Naive B cell (primary cell): ENCODE measurements at places on chromosomes 5 and 9.

- no peaks in the 10 kb centered on the region for H3K4me1 ChIP-seq
- H3K27ac ChIP-seq = no peak overlapping the region
- no peak overlapping the region for H3K4me3 ChIP-seq
- DNase-seq = no peak
- no peaks in the 10 kb centered on the region for H3K27me3 ChIP-seq
Observed at GRCh38 chr9:84897362-84898094, 228.0 kb downstream of the NTRK2 start.

GRCh38 chr5:1909346-1909985 lies 26.7 kb upstream of the IRX4 start:
- no peaks in the 10 kb centered on the region for H3K36me3 ChIP-seq
- no peak for DNase-seq
- H3K4me3 ChIP-seq = no peak overlapping the region
- no peak overlapping the region for H3K27ac ChIP-seq
- H3K4me1 ChIP-seq = no peaks in the 10 kb centered on the region

DNA sequence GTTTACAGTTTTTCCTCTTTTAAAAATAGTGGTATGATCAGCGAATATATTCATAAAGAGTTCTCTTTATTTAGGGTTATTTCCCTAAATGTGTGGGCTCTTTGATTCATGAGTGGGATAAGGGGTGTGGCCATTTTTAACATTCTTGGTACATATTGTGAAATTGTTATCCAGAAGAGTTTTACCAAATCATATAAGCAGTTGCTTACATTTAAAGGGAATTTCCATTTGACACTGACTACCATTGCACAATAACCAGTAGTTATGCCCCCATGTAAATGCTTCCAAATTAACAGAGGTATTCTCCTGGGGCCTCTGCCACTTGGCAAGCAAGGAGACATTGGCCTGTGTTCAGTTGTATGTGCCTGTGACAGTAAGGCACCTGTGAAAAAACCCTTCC lies 27.2 kb downstream of the SLC25A48 start:
- H3K4me1 ChIP-seq = no peaks in the 10 kb centered on the region
- H3K36me3 ChIP-seq = no peaks in the 10 kb centered on the region
- peaks cover 9% of the 10 kb centered on the region for H3K27me3 ChIP-seq
- no peak for DNase-seq

DNA sequence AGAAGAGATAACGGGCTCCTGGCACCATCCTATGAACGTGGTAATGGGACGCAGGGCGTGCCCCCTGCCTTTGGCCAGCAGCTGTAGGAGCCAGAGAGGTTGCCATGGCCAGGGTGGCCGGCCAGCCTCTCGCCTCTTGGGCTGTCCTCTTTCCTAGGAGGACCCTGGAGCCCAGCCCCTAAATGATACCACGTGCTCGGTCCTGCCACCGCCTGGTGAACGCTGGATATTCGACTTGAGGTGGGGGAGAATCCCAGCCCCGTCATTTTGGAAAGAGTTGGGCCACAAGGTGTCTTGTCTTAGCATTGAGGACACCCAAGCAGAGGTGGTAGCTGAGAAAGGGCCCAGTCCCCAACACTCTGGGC lies 391 bp upstream of the NRG2 start:
- H3K4me3 ChIP-seq = peak overlapping the region; percentile 80
- H3K27ac ChIP-seq = no peak overlapping the region
- H3K36me3 ChIP-seq = no peaks in the 10 kb centered on the region
- peaks cover 19% of the 10 kb centered on the region for H3K4me1 ChIP-seq
- H3K27me3 ChIP-seq = peaks cover 55% of the 10 kb centered on the region
- DNase-seq = no peak

DNA sequence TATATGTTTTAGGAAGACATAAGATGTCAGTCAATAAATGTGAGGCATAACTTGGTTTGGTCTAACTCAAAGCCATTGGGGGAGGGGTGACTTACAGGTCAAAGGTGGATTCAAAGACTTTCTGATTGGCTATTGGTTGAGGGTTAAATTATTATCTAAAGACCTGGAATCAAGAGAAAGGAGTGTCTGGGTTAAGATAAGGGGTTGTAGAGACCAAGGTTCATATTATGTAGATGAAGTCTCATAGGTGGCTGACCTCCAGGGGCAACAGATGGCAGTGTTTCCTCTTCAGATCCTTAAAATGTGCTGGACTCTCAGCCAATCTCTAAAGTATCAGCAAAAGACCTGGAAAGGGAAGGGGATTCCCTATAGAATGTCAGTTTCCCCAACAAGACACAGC lies 51.3 kb upstream of the MINAR2 start:
- no peak for DNase-seq
- H3K27ac ChIP-seq = no peak overlapping the region
- no peaks in the 10 kb centered on the region for H3K27me3 ChIP-seq
- H3K4me3 ChIP-seq = no peak overlapping the region

GRCh38 chr9:14434158-14434504 lies 120.2 kb upstream of the NFIB start:
- no peak overlapping the region for H3K4me3 ChIP-seq
- H3K27ac ChIP-seq = no peak overlapping the region
- no peaks in the 10 kb centered on the region for H3K4me1 ChIP-seq
- no peaks in the 10 kb centered on the region for H3K36me3 ChIP-seq
- H3K27me3 ChIP-seq = peaks cover 30% of the 10 kb centered on the region

- no peak for DNase-seq
- H3K4me1 ChIP-seq = no peaks in the 10 kb centered on the region
- no peaks in the 10 kb centered on the region for H3K27me3 ChIP-seq
- no peaks in the 10 kb centered on the region for H3K36me3 ChIP-seq
- H3K4me3 ChIP-seq = no peak overlapping the region
- no peak overlapping the region for H3K27ac ChIP-seq
Observed at GRCh38 chr9:79447762-79448161, 124.0 kb upstream of the TLE4 start.

- H3K27me3 ChIP-seq = no peaks in the 10 kb centered on the region
- no peaks in the 10 kb centered on the region for H3K36me3 ChIP-seq
- H3K4me1 ChIP-seq = peaks cover 26% of the 10 kb centered on the region
- no peak overlapping the region for H3K4me3 ChIP-seq
- no peak overlapping the region for H3K27ac ChIP-seq
Observed at GRCh38 chr9:125908136-125908535, 161.0 kb downstream of the PBX3 start.

GRCh38 chr5:39340506-39340905 lies 23.8 kb downstream of the C9 start:
- no peak overlapping the region for H3K4me3 ChIP-seq
- H3K27ac ChIP-seq = no peak overlapping the region
- H3K36me3 ChIP-seq = peaks cover 5% of the 10 kb centered on the region
- H3K27me3 ChIP-seq = peaks cover 9% of the 10 kb centered on the region
- no peak for DNase-seq
- H3K4me1 ChIP-seq = no peaks in the 10 kb centered on the region

GRCh38 chr9:125746774-125747052 lies 460 bp upstream of the PBX3 start:
- H3K36me3 ChIP-seq = no peaks in the 10 kb centered on the region
- peaks cover 12% of the 10 kb centered on the region for H3K4me1 ChIP-seq
- DNase-seq = no peak
- no peak overlapping the region for H3K27ac ChIP-seq
- peak overlapping the region; percentile 93 for H3K4me3 ChIP-seq
- H3K27me3 ChIP-seq = no peaks in the 10 kb centered on the region

DNA sequence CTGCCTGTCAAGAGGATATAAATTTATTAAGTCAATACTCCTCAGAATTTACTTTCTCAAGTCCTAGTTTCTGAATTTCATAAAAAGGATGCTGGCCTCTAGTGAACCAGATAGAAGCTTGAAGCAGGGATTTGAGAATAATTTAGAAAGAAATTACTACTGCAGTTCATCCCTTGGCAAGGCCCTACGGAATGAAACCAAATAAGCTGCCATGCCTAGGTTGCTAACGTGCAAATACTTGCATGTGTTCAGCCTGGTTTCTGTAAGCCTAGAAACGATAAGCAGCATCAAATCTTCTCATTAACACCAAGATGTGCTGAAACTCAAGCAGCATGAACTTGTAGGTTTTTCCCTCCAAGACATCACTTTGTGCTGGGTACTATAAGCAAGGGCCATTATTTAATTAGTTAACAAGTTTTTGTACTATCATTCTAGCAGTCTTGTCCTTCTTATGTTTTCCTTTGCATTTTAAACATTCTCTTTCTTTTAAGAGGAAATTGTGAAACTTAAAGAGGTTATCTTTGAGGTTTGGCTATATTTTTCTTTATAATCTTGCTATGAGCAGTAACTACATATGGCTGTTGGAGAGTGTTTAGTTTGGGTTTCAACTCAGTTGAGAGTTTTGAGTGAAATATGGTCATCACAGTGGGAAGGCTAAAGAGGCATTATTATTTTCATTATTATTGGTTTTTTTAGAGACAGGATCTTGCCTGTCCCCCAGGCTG lies 71.8 kb downstream of the ADAMTSL1 start:
- no peaks in the 10 kb centered on the region for H3K27me3 ChIP-seq
- no peak overlapping the region for H3K4me3 ChIP-seq

DNA sequence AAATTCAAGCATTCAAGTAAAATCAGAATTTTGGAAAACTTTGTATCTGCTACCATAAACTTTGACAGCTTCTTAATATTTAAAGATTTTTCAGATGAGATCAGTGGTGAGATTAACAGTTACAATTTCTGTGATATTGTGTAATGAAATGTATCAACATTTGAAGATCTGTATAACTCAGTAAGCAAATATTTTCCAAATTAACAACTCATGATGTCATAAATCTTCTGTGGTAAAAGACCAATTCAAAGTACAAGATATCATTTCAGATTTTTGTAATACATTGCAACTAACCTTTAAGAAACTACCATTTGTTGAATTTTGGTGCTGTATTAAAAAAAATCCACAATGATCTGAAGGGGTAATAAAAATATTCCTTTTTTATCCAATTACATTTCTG lies 352.2 kb downstream of the KIAA0825 start:
- no peak for DNase-seq
- no peaks in the 10 kb centered on the region for H3K4me1 ChIP-seq
- H3K4me3 ChIP-seq = no peak overlapping the region
- no peak overlapping the region for H3K27ac ChIP-seq
- no peaks in the 10 kb centered on the region for H3K27me3 ChIP-seq
- no peaks in the 10 kb centered on the region for H3K36me3 ChIP-seq

GRCh38 chr5:102670224-102670836 lies 84.8 kb upstream of the PAM start:
- H3K36me3 ChIP-seq = no peaks in the 10 kb centered on the region
- H3K4me1 ChIP-seq = no peaks in the 10 kb centered on the region
- H3K27me3 ChIP-seq = no peaks in the 10 kb centered on the region
- no peak overlapping the region for H3K4me3 ChIP-seq
- H3K27ac ChIP-seq = no peak overlapping the region
- no peak for DNase-seq

DNA sequence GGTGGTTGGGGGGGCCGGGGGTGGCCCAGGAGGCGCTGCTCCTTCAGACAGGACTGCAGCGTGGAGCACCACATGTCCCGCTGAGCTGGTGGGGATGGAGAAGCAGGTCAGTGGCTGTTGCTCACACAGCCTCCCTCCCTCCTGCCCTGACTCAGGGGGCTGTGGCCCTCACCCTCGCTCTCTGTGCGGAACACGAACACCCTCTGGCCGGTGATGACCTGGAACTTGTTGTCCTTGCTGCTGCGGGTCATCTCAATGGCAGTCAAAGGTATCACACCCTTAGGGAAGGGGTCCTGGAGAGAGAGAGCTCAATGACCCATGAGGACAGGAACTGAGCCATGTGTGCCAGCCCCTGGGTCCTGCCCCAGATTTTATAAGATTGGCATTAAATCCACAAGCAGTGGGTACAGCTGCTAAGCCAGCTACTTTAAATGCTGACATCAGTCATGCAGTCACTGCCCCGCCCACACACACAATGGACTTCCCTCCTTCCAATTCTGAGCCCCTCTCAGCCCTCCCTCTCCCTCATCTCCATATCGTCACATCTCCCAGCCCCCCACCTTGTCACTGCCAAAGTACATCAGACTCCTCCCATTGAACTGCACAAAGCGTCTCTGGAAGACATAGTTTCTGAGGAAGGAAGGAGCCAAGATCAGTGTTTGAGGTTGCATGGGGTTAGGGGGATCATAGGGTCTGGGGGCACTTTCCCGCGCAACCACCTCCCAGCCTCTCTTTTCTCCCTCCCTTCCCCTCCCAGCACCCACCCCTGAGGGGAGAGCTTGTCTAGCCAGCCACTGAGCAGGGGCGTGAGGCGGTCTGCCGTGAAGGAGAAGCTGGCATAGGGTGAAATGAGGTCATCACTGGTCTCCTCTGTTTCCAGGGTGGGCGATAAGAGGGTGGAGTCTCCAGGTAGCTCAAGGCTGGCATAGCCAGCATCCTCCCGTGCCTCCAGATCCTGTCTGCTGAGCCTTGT lies 8.9 kb downstream of the ARAP3 start:
- H3K27ac ChIP-seq = no peak overlapping the region
- no peak for DNase-seq
- no peaks in the 10 kb centered on the region for H3K4me1 ChIP-seq
- no peaks in the 10 kb centered on the region for H3K27me3 ChIP-seq
- H3K4me3 ChIP-seq = no peak overlapping the region

DNA sequence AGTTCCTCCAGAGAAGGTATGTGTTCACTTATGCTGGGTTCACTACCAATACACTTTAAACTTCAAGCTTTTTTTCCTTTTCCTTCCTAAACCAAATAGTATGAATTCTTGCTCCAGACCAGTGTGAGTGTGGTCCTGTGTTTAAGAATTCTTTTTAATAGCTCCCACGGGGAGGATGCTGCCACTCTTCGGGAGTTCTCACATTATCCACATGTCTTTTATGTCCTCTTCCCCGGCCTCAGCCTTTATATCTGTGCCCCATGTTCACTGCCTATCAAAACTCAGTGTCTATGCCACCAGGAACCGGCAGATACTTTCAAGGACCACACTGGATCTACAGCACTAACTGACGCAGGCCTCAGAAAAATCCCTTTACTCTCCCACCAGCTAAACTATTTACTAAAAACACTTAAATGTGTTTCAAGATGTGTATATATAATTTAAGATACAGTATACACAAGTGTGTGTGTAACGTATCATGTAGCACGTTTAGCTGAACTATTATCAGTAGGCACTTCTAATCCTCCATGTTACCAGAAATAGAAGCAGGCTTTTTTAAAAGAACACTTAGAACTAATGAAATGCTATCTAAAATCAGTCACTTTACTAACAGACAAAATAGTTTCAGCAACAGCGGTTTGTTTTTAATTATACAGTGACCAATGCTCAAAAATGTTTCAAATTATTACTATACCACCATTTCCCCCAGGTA lies 88.0 kb downstream of the PLPP1 start:
- no peak for DNase-seq
- H3K36me3 ChIP-seq = no peaks in the 10 kb centered on the region
- H3K27me3 ChIP-seq = no peaks in the 10 kb centered on the region
- H3K4me1 ChIP-seq = peaks cover 3% of the 10 kb centered on the region
- H3K4me3 ChIP-seq = no peak overlapping the region

- no peaks in the 10 kb centered on the region for H3K27me3 ChIP-seq
- H3K4me1 ChIP-seq = peaks cover 2% of the 10 kb centered on the region
- peaks cover 12% of the 10 kb centered on the region for H3K36me3 ChIP-seq
- no peak overlapping the region for H3K4me3 ChIP-seq
- peak overlapping the region; percentile 74 for H3K27ac ChIP-seq
- DNase-seq = no peak
Observed at GRCh38 chr9:125049212-125050049, 93.9 kb downstream of the SCAI start.

DNA sequence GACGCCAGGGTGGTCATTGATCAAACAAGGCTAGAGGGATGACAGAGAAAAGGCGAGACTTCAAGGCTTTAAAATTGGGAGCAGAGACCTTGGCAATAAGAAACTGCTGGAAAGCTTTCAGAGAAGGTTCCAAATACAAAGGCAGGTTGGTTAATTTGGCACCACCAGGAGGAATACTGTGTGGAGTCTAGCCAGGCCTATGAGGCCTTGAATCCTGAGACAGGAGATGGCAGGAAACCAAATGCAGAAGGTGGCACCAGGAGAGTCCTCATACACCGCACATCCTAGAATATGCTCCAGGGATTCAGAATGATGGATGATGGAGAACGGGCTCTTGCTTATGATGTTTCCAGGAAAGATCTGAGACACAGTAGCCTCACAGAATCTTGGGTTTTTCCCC lies 90.0 kb downstream of the MCTP1 start:
- no peak for DNase-seq
- H3K36me3 ChIP-seq = no peaks in the 10 kb centered on the region
- no peaks in the 10 kb centered on the region for H3K27me3 ChIP-seq
- H3K4me1 ChIP-seq = no peaks in the 10 kb centered on the region
